ENCODE measurements at places on chromosomes 2 and 18.

- no peak for DNase-seq
These were observed 3.1 kb upstream of the CIB4 start for GRCh38 chr2:26644188-26644835.

DNA sequence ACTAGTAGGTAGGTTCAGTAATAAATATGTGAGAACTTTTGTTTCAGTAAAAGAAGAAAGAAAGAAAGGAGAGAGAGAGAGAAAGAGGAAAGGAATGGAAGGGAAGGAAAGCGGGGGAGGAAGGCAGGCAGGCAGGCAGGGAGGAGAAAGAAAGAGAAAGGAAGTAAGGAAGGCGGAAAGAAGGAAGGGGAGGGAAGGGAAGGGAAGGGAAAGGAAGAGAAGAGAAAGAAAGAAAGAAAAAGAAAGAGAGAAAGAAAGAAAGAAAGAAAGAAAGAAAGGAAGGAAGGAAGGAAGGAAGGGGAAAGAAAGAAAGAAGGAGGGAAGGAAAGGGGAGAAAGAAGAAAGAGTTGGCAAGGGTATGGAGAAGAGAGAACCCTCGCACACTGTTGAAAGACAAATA is 67.6 kb downstream of the CD226 start:
- DNase-seq, result no peak

- DNase-seq, result no peak
These were observed 17.0 kb upstream of the MAPRE2 start for GRCh38 chr18:35024196-35024595.

DNA sequence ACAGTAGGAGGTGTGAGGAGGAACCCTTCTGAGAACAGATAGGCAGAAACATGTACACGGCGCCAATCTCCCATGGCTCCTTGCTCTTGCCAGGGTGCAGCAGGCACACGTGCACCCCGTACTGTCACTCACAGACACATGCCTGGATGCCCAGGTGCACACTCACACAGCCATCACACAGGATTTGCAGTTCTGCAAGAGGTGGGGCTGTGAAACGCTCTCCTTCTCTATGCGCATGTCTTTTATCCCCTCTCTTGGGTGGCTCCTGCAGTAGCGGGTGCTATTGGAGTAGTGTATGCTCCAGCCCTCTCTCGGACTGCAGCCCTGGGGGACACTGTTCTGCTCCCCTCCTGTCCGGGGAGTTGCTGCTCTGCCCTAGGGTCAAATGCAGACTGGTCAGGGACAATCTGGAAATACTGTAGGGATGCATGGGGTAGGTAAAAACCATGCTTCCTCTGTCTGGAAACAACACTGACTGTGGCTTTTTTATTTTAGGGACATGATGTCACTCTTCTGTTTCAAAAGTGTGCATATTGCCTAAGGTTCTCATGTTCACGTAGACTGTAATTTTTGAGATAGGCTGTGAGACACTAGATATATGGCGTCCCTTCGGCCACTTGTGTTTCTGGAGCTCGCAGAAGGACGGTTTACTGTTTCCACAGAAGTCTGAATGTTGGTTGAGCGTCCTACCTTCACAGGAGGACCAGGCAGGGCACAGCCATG is 118.5 kb downstream of the PRKCE start:
- DNase-seq, result no peak

GRCh38 chr2:36858551-36859365 is 107.6 kb downstream of the STRN start:
- DNase-seq, result no peak

- DNase-seq, result no peak
These were observed 94.9 kb upstream of the FZD7 start for GRCh38 chr2:201938781-201939180.

Measured in hematopoietic multipotent progenitor cell treated with erythropoietin and hydrocortisone succinate and interleukin-3 and kit ligand, for 15 days (in vitro differentiated cells).